CD4-positive, alpha-beta T cell treated with Interferon alpha-2 for 1 hour (primary cell): ENCODE measurements at places on chromosomes 6 and 20.

- DNase-seq = no peak
Observed at GRCh38 chr6:36720251-36721141, 22.9 kb downstream of the RAB44 start.

GRCh38 chr6:8006208-8006607 is 58.0 kb downstream of the BLOC1S5 start:
- DNase-seq = peak; percentile 14

DNA sequence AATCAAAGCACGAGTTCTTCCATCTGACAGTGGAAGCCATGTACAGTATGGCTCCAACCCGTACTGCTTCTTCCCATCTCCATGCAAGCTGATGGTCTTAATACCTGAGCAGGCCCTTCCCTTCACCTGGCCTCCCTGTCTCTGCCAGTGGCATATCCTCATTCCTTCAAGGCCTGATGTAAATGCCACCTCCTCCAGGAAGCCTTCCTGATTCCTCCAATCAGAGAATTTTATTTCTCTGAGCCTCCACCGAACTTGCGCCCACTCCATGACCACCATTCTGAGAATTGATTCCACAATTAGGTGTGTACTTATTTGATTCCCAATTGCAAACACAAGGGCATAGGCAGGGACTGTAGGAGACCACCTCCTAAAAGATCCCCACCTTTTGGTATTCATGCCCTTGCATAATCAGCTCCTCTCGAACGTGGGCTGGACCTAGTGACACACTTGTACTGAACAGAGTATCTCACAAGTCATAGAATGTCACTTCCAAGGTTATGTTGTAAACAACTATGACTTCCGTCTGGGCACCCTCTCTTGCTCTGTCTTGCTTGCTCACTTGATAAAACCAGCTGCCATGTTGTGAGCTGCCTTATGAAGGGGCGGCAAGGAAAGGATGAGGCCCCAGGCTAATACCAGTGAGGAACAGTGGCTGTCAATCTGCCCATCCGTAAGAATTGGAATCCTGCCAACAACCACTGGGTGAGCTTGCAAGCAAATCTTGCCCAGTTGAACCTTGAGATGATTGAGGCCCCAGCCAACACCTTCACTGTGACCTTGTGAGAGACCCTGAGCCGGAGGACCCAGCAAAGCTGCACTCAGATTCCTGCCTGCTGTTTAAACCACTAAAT is 38.8 kb downstream of the CPNE5 start:
- no peak for DNase-seq

GRCh38 chr6:81863123-81863522 is 110.6 kb upstream of the TENT5A start:
- DNase-seq = no peak

GRCh38 chr6:67792996-67793395 is 842.1 kb upstream of the ADGRB3 start:
- no peak for DNase-seq

GRCh38 chr6:135521431-135521830 is 23.9 kb upstream of the AHI1 start:
- no peak for DNase-seq

- DNase-seq = no peak
Observed at GRCh38 chr6:75102301-75102700, 103.6 kb downstream of the COL12A1 start.

GRCh38 chr6:36556281-36556680 is 9.0 kb upstream of the STK38 start:
- no peak for DNase-seq

DNA sequence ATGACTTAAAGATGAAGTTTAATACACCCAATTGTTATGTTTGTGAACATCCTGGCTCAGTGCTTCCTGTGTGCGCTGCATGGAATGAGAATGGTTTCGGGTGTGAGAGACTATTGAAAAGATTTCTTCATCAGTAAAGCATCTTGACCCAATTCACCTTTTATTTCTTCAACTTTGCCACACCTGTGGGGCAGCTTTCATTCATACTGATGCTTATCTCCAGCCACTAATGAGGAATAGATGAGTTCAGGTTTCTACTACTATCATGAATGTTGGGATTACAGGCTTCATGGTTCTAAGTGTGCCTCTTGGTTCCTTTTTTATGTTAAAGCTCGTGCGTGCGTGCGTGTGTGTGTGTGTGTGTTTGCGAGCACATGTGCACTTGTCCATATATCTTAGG is 373.7 kb upstream of the SOX4 start:
- DNase-seq = no peak

DNA sequence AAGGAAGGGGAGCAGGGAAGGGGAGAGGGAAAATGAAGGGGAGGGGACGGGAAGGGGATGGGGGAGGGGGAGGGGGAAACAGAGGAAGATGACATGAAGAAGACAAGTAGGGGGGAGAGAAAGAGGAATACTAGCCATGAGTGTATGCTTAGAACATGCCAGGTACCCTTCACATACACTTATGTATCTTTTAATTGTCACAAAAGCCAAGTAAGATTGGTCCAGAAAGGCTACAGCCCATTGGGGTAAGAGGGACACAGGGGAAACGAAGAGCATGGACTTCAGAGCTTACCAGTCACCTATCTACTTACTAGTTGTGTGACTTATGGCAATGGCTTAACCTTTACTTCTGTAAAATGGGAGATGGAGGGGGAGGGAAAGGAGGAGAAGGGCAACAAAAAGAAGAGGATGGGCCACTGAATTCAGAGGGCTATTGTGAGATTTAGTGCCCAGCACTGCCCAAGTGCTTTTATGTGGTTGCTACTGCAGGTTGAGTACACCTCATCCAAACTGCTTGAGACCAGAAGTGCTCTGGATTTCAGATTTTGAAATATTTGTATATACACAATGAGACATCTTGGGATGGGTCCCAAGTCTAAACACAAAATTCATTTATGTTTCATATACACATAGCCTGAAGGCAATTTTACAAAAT is 90.3 kb downstream of the ARHGAP18 start:
- DNase-seq = no peak

DNA sequence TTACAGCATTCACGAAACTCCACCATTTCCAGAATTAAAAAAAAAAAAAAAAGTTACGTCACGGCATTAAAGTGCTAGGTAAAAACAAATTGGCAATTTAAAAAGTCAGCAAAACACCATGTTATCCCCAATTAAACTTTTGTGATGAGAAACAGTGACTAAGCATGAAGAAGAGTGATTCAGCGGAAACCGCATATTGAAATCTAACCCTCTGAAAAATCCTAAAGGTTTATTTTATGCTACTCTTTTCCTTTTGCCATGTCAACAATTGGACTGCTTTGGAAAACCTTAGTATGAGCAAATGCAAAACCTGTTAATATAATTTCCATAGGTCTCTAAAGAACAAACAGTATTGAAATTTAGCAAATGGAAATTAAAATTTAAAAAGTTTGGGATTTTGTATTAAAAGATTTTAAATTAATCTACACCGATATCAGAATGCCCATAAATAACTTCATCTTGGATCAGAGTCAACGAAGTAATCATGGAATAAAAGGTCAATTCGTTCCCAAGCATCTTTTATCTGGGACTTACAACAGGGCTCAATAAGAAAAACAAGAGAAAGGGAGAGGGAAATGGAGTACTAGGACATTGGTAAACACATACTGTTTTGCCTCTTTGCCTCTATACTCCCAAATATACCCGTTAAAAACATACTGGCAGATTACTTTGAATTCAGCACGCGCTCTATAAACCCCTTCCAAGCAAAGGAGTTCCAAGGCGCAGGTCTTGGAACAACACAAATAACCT is 1.1 kb downstream of the FBXO30 start:
- no peak for DNase-seq

DNA sequence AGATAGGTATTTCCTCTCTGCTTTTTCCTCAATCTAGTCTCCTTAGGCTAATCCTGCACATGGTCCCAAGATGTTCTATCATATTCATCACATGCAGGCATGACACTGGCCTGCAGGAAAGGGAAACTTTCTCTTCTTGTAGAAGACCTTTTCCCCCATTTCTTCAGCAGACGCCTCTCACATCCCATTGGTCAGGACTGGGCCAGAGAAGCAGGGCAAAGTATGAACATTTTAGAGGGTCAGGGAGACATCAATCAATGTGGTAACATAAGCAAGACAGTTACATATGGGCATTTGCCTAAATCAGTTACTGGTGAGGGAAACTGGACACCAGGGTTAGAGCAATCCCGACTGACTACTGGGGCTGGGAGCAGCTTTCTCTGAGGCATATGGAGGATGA is 90.1 kb downstream of the CRYBG1 start:
- DNase-seq = no peak

DNA sequence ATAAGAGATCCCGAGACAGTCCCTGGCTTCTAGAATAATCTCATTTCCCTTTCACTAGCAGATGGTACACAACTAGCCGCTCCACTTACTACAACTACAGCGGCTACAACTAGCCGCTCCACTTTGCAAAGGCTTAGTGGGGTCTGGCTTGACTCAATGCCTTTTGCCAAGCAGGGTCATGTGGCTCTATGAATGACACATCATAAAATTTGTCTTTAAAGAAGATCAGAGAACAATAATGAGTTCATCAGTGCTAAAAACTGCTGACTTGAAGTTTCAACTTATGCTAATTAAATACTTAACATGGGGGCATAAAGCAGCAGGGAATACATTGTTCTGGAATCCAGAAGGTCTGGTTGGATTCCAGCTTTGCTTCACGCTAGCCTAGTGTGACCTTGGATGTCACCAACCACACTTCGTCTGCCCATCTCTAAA is 2.0 kb upstream of the MICAL1 start:
- DNase-seq = no peak

DNA sequence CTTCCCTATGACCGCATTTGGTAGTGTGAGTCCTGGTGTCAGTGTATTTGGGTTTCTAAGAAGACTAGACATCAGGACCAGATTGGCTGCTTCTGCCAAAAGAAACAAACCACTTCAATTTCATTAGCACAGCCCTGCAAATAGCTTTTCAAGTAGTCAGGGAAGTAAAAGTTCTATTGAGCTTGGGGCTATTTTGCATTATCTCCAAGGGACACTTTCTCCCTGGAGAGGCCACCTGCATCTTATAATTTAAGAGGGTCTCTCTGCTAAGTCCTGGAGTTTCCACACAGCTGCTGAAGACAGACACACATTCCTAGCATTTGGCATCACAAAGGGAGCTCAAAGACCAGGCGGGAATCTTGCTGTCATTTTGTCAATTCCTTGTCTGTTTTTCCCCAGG is 141.2 kb downstream of the BMP2 start:
- DNase-seq = no peak

- DNase-seq = no peak
Observed at GRCh38 chr6:130895516-130895915, 68.3 kb downstream of the SMLR1 start.

DNA sequence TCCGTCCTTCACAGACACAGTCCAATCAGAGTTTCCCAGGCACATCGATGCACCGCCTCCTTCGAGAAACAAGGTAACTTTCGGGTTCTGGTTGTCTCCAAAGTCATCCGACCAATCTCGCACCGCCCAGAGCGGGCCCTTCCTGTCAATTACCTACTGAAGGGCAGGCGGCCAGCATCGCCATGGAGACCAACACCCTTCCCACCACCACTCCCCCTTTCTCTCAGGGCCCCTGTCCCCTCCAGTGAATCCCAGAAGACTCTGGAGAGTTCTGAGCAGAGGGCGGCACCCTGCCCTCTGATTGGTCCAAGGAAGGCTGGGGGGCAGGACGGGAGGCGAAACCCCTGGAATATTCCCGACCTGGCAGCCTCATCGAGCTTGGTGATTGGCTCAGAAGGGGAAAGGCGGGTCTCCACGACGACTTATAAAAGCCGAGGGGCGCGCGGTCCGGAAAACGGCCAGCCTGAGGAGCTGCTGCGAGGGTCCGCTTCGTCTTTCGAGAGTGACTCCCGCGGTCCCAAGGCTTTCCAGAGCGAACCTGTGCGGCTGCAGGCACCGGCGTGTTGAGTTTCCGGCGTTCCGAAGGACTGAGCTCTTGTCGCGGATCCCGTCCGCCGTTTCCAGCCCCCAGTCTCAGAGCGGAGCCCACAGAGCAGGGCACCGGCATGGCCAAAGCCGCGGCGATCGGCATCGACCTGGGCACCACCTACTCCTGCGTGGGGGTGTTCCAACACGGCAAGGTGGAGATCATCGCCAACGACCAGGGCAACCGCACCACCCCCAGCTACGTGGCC is at the start of gene HSPA1B:
HSPA1B (plus strand) TSS at position 453 of the 794 bp plus-strand sequence; CDS start at position 666, 213 bp downstream.
- DNase-seq = peak; percentile 95

- peak; percentile 48 for DNase-seq
Observed at GRCh38 chr6:6826095-6826901, 237.8 kb downstream of the LY86 start.

DNA sequence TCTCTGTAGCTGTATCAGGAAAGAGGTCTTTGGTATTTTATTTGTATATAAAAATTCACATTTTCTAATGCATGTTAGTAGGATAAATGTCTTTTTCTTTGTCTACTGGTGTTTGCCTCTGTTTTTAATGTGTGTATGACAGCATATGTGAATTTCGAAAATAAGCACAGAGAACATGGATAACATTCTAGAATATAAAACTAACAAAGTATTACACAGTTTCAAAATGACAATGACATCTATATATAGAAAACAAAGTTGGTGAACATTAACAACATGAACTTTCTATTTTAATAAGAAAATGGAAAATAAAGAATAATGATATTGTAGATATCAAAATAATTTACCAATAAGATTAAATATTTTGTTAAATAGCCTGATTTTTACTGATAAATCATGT is 608.0 kb downstream of the COL12A1 start:
- no peak for DNase-seq

DNA sequence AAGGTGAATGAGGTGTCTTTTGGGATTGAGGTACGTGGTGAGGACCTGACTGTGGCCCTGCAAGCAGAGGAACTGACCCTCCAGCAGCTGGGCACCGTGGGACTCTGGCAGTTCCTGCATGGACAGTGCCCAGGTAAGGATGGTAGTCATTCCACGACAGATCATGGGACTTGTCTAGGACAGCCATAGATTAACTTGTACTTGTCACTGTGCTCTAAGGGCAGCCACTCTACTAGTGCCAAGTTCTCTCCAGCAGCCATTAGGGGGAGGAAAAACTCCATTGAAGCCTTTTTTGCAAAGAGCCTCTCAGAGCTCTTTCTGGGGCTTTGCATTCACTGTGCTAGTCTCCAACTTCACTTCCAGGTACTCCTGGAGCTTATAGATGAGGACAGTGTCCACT is 20.4 kb downstream of the TAF11 start:
- DNase-seq = no peak

GRCh38 chr6:90343576-90343975 is 46.9 kb upstream of the BACH2 start:
- no peak for DNase-seq

- DNase-seq = no peak
Observed at GRCh38 chr20:60867589-60867988, 384.5 kb upstream of the CDH4 start.

GRCh38 chr6:44704240-44705150 is 317.0 kb downstream of the CDC5L start:
- DNase-seq = no peak

- no peak for DNase-seq
Observed at GRCh38 chr20:24746351-24746685, 202.8 kb upstream of the CST7 start.

- no peak for DNase-seq
Observed at GRCh38 chr6:158027590-158028285, 46.1 kb downstream of the SYNJ2 start.
